ENCODE measurements at places on chromosomes 3 and 15.

GRCh38 chr3:157816296-157816695, 289.9 kb downstream of the SHOX2 start:
- no peak for DNase-seq

DNA sequence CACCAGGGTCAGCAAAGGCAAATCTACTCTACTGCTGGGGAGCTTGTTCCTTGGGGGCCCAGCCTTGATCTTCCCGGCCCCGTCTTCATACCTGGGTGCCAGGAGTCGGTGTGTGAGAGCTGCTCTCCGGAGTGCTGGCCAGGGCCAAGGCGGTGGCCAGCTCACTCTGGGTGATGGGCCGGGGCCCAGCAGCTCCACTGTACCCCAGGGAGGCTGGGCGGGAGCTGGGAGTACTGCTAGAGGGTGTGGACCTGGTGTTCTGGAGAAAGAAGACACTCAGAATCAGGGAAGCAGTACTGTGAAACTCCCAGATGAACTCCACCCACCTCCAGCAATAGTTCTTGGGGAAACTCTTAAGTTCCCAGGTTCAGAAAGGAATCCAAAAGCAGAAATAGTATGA, 11.9 kb downstream of the UBL7 start:
- no peak for DNase-seq

- no peak for DNase-seq
Observed at GRCh38 chr15:55221090-55222011, 24.6 kb upstream of the RSL24D1 start.

GRCh38 chr3:44099566-44100297, 142.0 kb upstream of the TOPAZ1 start:
- no peak for DNase-seq

DNA sequence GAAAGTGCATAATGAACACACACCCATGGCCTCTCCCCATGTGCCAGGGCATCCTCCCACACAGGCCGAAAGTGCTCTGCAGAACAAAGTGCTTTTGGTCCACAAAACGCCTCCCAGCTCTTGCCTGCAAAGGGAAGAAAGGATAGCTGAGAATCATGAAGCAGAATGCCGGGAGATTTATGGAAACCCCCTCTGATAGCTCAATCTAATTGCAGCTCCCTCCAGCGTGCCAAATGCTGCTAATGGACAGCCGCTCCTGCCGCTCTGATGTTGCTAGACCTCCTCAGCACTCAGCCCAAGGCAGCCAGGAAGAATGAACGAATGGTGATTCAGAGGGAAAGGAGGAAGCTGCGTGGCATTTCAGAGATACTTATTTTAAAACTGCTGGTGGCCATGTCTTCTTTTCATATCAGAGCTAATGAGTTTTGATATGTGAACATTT, 145.3 kb downstream of the TJP1 start:
- DNase-seq = no peak

DNA sequence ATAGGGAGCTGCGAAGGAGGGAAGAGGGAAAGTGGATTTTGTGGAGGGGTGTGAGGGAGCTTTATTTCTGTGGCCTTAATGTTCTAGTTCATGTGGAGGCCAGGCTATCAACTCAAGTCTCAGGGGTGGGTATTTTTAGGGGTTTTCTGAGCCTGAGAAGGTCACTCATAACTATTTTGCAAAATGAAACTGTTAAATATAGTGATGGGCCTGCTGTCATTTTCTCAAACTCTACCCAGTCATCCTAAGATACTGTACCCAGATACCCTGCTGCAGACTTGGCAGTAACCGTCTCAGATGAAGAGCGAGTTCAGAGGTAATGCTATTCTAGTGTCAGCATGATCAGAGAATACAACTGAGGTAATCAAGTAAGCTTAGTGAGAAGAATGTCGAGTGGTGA, 545.0 kb upstream of the TBL1XR1 start:
- DNase-seq = no peak

DNA sequence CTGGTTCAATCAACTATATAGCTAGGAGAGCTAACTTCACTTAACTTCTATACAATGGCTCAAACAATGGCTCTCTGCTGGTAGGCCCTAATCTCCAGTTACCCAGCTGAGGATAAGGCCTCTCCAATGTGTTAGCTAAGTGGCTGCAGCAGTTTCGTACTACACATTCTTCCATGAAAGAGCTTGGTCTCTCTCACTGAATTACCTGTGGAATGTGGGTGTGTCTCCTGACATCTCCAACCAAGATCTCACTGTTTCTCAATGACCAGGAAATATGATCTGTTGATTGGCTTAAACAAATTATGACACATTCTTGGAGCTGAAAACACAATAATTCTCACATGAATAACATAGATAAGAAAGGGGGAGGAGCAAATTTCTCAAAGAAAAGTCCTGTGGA, 169.8 kb upstream of the ROBO1 start:
- no peak for DNase-seq

DNA sequence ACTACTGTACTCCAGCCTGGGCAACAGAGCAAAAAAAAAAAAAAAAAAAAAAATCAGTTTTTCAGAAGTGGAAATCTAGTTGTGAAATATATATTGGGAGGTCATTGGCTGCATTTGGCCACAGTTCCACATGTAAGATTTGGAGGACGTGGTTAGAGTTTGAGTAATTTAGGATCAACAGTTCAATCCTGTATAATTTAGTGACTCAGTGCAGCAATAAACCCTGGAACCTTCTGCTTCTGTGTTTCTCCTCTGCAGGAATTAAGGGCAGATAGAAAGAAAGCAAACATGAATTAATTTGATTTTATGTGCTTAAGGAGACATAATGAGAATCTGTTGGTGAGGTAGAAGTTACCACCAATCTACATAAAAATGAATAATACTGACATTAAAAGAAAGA, 347.0 kb downstream of the PTPRG start:
- no peak for DNase-seq

GRCh38 chr15:69610277-69610676, 157.7 kb downstream of the RPLP1 start:
- DNase-seq = no peak

DNA sequence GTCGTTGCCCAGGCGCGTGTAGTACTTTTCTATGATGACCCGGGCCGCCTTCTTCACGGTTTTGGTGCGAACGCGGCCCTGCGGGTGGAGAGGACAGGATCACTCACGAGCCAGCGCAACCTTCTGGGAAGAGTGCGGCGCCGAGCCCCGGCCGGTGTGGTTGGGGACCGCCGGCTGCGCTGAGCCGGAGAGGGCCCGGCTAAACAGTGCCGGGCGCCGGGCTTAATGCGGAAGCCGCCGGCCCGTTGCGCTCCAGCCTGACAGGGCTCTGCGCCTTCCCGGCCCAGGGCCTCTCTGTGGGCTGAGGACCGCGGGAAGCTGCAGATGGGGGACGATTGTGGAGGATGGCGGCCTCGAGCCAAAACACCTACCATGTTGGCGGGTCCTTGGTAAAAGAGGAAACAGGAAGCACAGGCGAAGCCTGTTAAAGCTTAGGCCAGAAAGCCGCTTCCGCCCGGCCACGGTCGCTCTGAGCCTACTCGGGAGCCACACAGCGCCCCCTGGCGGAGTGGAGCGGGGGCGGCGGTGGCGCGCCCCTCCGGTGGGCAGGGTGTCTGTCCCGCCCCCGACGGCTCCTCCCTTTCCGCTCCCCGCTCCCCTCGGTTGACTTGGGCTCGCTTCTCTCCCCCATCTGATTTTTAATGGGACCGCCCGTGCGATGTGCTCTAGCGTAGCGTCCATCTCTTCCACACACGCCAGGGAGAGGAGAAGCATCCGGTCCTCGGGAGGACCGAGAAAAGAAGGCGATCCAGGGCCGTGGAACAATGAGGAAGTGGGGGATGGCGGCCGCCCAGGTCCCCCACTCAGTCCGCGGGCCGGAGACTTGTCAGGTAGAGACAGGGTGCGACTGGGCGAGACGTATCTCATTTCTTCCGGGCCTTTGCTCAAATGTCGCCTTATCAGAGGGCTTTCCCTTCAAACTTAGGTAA, at the start of gene RPS17:
TSS of gene RPS17 (minus strand) at position 403 of the 929 bp plus-strand sequence. CDS start at position 374, 29 bp downstream.
- DNase-seq = no peak

GRCh38 chr3:112470788-112471187, 28.5 kb downstream of the BTLA start:
- DNase-seq = no peak

DNA sequence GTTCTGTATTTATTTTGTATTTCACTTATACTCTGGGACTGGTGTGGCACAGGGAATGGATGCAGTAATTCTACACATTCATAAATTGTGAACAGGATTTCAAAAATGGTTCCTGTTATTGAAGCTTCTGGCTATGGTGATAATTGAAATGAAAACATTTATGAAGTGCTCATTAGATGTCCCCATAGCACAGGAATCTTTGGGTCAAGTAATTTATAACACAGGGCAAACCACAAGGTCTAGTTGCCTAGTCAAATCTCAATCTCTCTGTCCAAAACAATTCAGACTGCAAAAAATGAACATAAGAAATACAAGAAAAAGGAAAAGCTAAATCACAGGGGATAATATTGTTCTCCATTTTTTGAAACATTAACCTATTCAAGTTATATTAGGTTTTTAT, 117.5 kb upstream of the PTPRG start:
- peak; percentile 3 for DNase-seq

DNA sequence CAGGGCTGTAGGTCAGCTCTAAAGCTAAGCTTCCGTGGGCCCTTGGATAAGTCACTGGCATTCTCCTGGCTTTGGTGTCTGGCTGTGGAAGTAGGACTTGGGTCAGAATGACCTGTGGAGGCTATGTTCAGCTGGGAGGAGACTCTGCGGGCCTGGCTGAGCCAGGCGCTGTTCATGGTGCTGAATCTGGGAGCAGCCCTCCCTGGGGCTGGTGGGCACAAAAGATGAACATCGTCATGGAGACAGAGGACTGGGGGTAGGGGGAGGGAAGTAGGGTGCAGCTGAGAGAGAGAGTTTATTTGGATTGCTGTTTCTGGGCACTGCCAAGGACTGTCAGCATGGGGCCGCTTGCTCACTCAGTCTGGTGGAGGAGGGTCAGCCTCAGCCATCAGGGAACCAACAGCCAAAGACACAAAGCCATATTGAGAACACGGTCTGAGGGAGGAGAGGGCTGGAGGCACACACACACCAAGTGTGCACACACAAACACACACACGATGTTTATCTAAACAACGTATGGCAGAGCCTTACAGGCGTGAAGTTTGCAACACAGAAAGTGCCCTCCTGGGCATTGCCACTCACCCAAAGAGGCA, 120.7 kb upstream of the LINGO1 start:
- DNase-seq = peak; percentile 54
